ENCODE measurements at places on chromosomes 3 and 15.
A peak's percentile ranks its signal among the peaks of the same experiment; 100 is the strongest.

GRCh38 chr15:66775127-66776105, 73.4 kb downstream of the SMAD6 start:
- no peak for DNase-seq

DNA sequence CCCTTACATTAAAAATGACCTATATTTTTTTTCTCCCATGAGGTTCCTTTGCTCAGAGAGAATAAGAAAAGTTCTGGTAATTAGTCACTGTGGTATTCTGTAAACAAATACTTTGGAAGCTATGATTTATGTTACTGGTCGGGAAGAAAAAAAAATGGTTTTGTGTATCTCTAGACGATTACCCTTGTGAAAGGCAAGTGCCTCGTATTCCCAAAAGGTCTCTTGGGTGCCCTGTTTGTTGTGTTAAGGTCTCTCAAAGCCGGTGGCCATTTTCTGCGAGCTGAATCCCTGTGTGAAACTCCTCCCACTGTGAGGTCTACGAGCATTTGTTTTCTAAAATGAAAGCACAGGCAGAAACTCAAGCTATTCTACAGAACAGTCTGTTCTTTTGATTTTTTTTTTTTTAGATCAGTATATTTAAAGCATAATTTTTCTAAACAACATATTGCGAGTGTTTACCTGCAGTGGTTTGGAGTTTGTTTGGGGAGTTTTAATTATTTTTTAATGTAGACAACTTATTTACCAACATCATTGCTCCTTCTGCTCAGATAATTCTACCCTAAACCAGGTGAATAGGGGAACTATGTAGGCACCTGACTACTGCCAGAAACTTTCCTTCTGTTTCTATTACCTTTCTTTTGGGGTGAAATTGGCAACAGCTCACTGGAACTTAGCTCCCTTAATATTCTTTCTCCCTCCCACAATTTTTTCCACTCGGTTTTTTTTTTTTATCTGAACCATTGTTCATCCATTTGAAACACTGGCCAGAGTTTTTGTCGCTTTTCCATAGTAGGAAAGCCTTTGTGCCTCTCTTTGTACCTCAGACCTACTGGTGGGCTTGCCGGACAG, 44.0 kb downstream of the ZBTB38 start:
- peak; percentile 70 for DNase-seq

DNA sequence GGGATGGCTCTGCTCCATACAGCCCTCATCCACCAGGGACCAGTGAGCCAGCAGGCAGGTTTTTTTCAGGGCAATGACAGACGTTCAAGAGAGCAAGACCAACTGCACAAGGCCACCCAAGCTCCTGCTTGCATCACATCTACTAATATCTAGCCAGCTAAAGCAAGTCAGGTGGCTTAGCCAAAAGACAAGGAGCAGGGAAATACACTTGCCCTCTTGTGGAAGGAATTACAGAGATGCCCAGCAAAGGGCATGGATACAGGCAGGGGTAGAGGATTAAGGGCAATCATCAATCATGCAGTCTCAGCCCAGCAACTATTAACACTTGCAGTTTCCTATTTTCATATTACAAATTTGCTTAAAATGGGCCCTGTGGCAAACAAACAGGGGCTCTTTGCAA, 81.5 kb upstream of the NTRK3 start:
- no peak for DNase-seq

GRCh38 chr15:63551400-63551799, 45.8 kb upstream of the FBXL22 start:
- no peak for DNase-seq

DNA sequence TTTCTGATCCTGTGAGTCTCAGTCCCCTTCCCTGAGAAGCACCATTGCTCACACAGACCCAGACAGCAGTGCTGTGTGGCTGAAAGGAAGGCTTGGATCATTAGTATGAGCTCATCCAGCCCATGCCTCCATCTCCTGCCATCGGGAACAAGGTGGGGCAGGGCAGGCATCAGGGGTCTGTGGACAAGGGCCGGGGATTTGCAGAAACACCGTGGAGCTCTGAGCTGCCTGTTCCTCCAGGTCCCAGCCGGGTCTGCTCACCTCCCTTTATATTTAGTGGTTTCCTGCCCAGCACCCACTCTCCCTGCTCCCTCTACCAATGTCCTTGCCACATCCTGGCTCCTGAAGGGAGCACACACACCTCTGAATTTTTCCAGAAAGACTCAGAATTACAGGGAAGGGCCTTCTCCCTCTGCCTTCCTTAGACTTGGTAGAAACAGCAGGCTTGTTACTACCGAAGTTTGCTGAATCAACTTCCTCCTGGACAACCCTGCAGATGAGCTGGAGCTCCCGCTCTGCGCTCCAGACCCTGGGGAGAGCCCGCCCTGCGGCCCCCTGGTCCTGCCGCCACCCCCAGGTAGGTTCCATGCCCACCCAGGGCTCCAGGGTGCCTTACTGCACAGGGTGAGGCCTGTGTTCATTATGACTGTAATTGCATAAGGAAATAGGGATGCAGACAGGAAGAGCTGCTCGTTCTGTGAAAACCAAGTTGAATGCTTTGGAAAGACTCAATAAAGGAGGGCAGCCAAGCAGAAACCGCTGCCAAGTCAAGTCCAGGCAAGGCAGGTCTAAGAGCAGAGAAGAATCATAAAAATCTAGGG, 128.1 kb downstream of the NSMCE3 start:
- peak; percentile 54 for DNase-seq

GRCh38 chr3:85516146-85516545, 557.4 kb downstream of the CADM2 start:
- no peak for DNase-seq

- no peak for DNase-seq
Observed at GRCh38 chr3:26425076-26425475, 197.5 kb upstream of the LRRC3B start.

- DNase-seq: no peak
Observed at GRCh38 chr3:152874896-152875749, 40.2 kb downstream of the P2RY1 start.

DNA sequence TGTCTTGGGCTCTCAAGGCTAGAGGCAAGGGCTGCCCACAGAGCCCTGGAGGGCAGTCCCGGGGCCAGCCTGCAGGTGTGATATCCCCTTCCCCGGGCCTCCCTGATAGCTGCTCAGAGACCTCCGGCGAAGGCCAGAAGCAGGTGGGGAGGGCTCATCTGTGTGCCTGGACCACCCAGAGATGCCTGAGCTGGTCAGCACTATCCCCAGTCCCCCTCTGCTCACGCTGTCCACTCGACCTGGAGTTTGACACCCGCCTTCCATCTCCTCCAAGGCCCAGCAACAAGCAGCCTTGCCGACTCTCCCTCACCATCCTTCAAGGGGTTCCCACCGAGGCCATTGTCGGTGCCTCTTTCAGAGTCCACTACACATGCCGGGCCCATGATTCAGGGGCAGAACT, 39.4 kb downstream of the DNAH1 start:
- no peak for DNase-seq

GRCh38 chr3:187763850-187764648, 18.8 kb upstream of the BCL6 start:
- DNase-seq: no peak

- no peak for DNase-seq
Observed at GRCh38 chr15:77568014-77568972, 64.4 kb downstream of the LINGO1 start.

DNA sequence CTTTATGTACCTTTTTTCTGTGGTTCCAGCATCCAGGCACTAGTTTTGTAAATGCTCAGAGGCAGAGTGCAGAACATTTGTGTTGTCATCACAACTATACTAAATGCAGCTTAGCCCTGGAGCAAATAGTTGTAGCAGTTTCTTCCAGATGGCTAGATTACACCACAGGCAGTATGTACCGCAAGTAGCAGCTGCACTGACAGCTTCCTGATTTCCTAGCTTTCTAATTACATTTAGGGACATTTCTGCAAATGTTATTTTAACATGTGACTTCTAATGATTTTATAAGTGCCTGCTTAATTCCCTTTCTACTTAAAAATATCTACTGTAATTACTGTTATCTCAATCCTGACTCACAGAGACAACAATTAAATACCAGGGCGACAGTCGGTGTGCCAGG, 106.5 kb downstream of the NR2E3 start:
- DNase-seq: no peak

DNA sequence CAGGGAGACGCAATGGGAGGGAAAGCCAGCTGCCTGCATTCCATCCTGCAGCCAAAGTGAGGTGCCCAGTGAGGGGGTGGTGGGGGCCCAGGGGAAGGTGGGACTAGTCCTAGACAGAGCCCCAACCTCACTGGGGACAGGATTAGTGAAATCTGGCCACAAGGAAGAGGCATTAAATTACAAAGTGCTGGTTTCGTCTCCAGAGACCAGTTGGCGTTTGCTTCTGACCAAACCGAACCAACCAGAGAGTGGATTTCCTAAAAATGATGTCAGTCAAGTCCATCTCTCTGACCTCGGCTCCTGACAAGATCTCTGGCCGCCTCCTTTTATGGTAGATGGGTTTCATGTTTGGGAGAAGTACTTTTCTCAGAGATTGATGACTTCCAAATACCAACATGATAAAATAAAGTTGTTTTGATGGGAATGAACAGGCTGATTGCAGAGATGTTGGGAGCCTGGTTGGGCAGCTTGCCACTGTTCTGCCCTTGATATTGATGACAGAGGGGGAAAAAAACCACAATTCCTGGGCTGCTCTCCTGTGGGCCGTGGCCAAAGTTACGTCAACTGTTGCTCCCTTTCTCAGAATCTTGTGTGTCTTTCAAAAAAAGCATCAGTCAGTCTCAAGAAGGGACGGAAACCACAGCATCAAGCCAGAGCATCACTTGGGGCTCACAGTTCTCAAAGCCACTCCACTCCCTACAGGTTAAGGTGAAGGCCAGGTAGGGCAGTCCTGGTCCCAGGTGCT, 24.6 kb downstream of the ITGA11 start:
- no peak for DNase-seq

Data from activated CD8-positive, alpha-beta memory T cell treated with anti-CD3 and anti-CD28 coated beads for 24 hours (primary cell).